ENCODE measurements at places on chromosomes 11 and 22.
A peak's percentile ranks its signal among the peaks of the same experiment; 100 is the strongest.

GRCh38 chr22:30865656-30866055 lies 102.9 kb downstream of the MORC2 start:
- no peak for DNase-seq

DNA sequence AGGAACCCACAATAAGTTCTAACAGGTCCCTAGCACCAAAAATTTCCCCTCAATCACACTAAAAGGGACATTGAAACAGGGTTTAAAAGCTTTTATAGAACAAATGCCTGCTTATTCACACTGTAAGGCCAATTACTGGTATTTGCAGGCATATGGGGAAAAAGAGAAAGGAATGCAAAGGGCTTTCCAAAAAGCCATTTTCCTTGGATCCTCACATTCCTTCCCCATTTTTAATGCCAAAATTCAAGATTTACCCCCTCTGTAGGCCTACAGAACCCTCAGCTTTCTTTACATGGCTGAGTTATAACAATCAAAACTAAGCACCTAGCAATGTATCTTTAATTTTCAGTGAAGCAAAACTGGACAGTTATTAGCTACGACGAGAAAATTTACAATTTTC lies 102.0 kb downstream of the SBF2 start:
- DNase-seq = no peak

DNA sequence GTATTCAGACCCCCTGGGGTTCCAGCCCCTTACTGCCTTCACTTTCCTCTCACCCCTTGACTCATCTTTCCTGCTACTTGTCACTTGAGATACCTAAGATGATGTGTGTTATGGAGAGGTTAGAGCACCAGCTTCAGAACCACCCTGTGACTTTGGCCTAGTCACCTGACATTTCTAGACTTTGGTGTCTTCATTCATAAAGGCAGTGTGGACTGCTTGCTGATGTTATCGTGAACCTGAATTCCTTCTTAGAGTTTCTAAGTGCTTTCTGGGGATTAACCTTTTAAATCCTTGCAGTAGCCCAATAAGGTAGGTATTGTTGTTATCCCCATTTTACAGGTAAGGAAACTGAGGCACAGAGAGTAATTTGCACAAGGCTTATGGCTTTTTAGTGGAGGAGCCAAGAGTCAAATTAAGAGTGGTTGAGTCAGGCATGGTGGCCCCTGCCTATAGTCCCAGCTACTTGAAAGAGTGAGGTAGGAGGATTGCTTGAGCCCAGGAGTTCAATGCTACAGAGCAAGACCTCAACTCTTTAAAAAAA lies 5.1 kb upstream of the BBS1 start:
- no peak for DNase-seq

- DNase-seq = no peak
Measured at GRCh38 chr11:102457865-102458264, 5.3 kb upstream of the TMEM123 start.

- DNase-seq = no peak
Measured at GRCh38 chr22:30116362-30117117, 36.3 kb downstream of the HORMAD2 start.

DNA sequence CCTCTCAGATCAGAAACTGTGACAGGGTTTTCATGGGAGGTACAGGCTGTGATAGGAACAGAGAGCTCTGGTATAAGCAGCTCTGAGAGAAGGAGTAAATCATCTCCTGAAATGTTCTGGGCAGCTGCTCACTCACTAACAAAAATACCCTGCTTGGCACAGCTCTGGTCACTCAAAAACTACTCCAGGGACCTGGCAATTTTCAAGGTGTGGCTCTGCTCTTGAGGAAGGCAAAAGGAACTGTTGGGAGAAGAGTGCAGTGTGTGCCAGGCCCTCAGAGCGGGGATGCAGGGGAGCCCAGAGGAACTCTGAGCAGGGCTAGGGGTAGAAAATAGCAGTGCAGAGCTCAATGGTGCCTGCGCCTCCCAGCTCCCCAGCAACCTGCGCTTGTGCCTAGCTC lies 180.5 kb upstream of the ZBED5 start:
- no peak for DNase-seq

DNA sequence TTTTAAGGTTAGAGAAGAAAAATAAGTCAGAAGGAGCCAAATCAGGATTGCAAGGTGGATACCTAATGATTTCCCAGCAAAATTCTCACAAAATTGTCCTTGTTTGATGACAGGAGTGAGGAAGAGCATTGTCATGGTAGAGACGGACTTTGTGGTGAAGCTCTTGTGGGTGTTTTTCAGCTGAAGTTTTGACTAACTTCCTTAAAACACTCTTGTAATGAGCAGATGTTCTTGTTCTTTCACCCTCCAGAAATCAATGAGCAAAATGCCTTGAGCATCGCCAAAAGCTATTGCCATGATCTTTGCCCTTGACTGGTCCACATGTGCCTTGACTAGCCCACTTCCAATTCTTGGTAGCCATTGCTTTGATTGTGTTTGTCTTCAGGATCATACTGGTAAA lies 20.0 kb downstream of the CALCB start:
- DNase-seq = no peak

DNA sequence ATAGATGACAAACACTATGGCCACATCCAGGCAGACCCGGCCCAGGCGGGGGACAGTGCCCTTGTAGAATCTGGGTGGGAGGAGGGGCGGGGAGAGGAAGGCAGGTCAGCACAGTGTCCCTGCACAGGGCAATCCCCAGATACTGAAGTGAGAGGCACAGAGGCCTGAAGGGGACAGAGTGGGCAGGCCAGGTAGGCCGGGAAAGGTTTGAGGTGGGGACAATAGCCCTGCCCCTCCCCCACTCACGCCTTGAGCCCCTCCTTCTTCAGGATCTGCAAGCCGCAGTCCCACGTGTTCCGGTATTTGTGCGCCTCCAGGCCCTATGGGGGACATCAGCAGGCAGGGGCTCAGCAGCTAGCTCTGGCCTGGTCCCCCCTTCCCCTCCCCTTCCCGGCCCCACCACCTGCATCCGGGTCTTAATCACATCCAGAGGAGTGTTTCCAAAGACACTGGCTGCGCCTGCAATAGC lies 2.3 kb downstream of the SLC25A1 start:
- DNase-seq = no peak

DNA sequence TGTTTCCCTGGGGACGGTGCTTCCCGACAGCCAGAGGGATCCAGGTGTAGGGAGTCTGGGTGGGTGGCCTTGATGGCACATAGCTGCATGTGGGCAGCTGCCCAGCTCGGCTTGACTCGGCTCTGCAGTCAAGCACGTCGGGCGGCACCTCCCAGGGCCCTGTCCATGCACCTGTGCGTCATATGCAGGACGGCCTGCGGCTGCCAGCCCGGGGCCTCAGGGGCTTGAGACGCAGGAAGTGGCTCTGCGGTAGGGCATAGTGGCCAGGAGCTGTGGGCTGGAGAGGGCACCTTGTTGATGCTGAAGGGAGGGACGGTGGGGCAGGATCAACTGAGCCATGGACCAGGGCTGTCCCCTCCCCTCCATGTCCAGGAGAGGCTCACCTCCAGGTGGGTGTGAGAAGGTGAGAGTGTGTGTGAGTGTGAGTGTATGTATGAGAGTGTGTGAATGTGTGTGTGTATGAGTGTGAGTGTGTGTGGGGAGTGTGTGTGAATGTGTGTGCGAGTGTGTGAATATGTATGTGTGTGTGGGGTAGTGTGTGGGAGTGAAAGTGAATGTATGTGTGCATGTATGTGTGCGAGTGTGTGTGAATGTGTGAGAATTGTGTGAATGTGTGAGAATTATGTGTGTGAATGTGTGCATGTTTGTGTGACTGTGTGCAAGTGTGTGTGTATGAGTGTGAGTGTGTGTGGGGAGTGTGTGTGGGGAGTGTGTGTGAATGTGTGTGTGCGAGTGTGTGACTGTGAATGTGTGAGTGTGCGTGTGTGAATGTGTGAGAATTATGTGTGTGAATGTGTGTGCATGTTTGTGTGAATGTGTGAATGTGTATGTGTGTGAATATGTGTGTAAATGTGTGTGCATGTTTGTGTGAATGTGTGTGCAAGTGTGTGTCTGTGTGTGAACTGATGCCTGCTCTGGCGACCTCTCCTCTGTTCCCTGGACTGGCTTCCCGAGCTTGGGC lies 5.7 kb upstream of the SUN2 start:
- no peak for DNase-seq

- no peak for DNase-seq
Measured at GRCh38 chr11:133778161-133778560, 67.2 kb downstream of the SPATA19 start.

DNA sequence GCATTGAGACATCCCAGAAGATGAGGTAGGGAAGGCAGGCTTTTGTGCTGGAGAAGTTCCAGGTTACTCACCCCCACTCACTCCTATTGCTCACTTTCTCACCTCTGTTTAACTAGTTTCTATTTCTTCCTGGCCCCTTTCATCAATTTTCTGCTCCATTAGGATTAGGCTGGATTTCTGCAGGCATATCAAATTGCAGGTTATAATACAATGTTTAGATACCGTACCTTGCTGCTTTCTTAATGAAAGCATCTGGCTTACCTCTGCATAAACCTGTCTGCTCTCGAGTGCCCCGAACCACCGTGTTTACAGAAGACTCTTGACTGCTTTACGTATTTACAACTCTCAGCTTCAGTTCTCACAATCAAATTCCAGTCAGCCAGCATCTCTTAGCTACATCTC lies 173.7 kb downstream of the ADAMTS15 start:
- DNase-seq = no peak

- no peak for DNase-seq
Measured at GRCh38 chr11:106585061-106585460, 433.2 kb downstream of the GUCY1A2 start.

GRCh38 chr11:36713715-36714114 lies 115.7 kb upstream of the RAG2 start:
- DNase-seq = peak; percentile 59

GRCh38 chr11:59426361-59427067 lies at the start of gene OR5A2:
Gene OR5A2, minus strand, starts transcription at chr11:59426413. Its CDS starts 3,460 bp downstream, at chr11:59422953.
- no peak for DNase-seq

DNA sequence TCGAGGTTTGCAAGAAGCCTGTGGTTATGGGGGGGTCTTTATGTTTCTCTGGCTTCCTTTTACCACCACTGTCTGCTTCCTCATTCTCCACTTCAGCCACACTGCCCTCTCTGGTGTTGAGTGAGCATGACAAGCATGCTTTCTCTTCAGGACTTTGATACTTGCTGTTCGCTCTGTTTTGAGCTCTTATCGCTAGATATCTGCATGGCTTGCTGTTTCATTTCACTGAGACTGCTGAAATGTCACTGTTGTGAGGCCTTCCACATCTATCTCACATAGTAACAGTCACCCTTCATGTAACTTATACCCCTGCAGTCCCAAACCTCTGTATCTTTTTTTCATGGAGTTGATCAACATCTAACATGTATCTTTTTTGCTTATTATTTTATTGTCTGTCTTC lies 59.8 kb downstream of the TMEM135 start:
- peak; percentile 6 for DNase-seq

DNA sequence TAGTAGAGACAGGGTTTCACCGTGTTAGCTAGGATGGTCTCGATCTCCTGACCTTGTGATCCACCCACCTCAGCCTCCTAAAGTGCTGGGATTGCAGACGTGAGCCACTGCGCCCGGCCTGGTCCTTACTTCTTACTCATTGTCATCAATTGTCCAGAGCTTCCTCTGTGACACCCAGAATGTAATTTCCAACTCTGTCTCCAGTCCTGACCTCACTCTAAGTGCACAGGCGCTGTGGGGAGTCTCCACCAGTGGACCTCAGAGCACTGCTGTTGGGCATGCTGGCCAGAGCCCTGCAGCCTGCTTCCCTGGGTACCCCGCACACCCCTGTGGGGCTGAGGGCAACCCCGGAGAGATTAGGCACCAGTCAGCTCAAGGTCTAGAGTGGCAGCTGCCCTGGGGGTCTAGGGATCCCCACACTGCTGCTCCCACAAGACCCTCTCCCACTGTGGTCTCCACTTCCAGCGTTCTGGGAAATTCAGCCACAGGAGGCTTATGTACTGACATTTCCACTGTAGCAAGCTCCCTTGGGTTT lies 1140.3 kb downstream of the TBC1D22A start:
- DNase-seq = no peak

DNA sequence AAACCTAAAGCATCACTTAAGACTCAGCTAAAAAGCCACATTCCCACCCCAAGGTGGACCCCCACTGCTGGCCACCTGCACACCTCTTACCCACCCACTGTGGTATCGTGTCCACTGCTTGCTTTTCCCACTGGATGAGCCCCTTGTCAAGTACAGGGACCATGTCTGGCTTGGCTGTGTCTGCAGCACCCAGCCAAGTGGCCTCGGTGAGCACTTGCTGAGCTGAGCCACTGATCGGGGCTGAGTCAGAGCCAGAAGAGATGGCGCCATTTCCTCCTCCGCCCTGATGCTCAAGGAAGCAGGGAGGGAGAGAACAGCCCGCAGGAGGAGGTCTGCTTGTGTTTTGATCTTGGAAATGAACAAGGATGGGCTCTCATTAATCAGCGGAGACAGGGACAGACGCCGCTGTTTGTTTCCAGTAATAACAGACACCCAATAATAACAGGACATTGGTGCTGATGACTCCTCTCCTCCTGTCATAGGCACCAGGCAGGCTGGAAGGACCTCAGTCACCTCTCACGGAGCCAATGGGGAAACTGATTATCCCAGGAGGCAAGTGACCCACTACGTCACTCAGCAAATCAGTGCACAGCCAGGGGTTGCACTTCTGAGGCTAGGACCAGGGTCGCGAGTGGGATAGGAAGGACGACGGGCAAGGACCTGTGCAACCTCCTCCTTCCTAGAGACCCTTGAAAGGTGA lies 85.2 kb upstream of the RTL6 start:
- no peak for DNase-seq

DNA sequence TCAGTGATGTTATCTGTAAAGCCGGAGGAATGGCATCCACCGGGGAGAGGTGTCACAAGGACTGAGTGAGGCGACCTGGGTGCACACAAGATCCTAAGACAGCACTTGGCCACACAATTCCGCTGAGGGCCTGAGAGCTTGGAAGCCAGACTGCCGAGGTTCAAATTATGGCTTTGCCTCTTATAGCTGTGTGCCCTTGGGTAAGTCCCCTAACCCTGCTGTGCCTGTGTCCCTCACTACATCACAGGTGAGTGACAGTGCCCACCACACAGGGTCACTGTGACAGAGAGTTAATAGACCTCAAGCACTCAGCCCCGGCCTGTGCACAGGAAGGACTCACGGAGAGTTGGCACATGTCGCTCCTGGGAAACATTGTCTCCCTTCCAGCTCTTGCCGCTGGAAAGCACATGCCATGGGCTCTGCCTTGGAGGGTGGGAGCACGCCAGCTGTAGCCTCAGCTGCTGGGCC lies 592 bp downstream of the RHOD start:
- no peak for DNase-seq

Measured in midbrain (tissue), 1 donor.